ENCODE measurements at places on chromosomes 3 and 15.

DNA sequence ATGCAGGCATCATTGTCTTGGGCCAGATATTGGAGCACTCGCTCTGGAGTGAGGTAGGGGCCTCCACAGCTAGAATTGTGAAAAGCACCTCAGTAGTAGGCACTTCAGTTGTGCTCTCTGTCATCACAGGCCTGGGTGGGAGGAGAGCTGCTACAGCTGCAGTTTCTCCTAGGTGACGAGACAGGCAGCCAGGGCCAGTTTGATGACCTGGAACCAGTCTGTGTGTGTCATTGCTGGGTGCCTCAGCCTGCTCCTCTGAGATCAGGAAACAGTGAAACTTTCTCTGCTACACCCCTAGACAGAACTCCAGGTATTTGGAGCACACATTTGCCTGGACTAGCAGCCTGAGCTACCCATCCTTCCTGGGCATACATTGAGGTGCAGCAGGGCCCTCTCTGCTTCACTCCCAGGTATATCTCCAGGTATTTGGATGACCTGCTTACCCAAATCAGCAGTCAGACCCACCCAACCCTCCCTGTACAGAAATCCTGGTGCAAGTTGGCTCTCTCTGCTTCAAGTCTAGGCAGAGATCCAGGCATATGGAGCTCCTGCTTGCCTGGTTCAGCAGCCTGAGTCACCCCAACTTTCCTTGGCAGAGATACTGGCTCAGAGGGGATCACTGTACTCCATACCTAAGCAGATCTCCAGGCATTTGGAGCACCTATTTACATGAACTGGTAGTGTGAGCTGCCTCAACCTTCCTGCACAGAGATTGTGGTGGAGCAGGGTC is 54.3 kb upstream of the SGO1 start:
- DNase-seq, result no peak

DNA sequence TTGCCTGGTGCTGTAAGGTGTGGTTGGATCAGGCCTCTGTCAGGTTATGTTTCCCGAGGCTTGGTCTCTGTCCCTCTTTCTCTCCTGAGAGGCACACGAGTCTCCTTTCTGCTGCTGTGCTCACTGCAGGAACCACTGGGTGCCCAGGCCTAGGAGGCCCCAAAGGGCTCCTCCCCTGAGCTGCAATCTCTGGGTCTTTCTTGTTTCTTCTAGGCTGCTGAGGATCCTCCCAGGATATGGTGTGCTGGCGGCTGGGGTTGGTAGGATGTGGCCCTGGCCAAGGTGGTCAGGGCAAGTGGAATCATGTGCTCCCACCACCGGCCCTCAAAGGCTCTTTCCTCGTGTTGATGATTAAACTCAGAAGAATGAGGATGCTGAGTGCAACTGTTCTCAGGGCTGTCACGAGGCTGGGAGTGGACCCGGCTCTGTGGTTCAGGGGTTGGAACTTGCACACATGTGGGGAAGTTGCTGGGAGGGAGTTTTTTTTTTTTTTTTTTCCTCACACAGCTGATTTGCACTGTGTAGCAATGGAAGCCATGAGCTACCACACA is 43.6 kb upstream of the CTSH start:
- no peak for DNase-seq

DNA sequence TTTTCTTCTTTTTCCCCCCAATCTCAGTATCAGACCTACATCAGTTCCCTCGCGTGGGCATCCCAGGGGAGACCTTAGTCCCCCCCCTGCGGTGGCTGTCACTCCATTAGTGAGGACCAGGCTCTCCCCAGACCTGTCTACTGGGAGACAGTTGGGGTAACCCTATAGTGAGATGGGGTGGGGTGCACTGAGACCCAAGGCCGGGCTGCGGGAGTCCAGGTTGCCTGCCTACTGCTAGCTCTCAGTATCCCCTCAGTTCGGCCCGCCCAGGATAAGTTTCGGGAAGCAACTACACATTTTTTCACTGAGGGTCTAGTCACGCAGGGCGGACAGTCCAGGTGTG is 671 bp upstream of the DCUN1D1 start:
- no peak for DNase-seq

DNA sequence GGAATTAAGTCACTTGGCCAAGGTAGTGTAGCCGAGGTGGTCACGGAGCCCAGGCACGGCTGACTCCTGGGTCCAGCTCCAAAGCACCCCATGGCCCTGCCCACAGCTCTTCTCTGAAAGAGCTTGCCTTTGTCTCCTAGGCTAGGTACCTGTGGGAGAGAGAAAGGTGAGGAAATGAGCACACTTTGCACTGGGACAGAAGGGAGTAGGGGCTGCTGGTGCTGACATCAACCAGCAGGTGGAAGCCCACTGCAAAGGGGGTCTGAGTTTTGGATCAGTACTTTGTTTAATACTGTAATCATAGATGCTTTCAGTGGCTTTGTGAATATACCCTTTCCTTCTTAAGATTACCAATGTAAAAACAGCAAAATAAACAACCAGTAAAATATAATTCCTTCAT is 128.3 kb upstream of the EIF1B start:
- no peak for DNase-seq

GRCh38 chr3:194671511-194671899 is 486 bp downstream of the LSG1 start:
- DNase-seq, result no peak

- DNase-seq, result no peak
Observed at GRCh38 chr3:150721285-150722130, 17.8 kb upstream of the ERICH6 start.

- DNase-seq, result no peak
Observed at GRCh38 chr3:175297216-175297615, 438.1 kb downstream of the NAALADL2 start.

DNA sequence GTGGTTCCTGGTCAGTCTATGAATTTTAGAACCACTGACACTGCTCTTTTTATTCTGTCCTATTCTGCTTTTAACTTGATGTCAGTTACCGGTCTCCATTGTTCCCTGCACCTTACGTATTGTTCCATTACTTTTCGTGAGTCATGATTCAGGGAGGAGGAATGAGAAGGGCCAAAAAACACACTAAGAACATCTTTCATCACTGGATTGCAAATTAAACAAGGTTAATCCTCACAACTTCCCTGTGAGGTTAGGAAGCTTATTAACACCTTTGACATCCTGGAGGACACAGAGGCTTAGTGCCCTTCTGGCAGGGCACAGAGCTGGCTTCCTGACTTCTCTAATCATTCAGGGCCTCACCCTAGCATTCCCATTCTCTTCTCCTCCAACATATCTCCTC is 227.6 kb upstream of the SATB1 start:
- DNase-seq, result no peak

DNA sequence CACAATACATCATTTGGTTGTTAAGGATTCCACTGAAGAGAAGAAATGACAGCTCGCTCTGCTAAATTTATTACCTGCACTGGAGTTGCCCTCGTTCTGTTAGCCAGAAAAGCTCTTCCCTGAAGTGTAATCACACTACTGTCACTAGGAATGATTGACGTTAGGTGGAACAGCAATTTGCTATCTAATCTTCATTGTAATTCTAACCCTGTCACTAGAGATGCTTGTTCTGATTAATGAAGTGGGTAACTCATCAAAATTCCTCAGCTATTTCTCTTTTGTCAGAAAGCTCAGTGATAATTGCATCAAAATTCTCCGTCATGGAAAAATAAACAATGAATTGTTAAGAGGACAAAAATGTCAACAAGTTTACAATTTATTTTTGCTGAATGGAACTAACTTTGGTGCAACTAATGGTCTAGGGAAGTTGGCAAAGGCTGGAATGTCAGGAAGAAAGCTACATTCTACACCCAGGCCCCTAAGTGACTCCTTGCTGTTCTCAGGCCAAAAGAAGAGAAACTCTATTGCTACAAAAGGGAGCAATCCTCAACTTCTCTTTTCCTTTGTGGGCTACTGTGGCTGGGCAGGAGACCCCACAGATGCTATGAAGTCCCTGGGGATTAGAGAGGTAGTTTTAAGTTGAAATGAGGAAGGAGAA is 34.1 kb downstream of the CCDC191 start:
- DNase-seq, result no peak

GRCh38 chr15:51709031-51709430 is 27.7 kb downstream of the SCG3 start:
- DNase-seq, result no peak

DNA sequence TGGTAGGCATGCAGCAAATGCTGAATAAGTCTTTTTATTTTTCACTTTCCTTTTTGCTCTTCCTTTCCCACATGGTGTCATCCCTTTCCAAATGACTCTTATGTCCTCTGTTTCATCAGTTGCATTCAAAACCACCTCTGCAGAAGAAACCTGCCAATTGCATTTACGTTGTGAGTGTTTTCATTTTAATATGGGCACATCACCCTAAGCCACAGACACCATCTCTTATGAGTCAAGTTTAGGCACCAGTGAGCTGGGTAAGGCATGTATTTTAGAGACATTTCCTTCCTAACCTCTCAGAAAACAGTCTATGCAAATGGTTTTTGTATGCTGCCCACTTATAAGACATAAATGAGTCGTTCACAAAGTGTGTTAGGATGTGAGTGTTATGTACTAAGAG is 223.3 kb upstream of the ADAMTS9 start:
- no peak for DNase-seq

- DNase-seq, result no peak
Observed at GRCh38 chr15:29849716-29850115, 27.4 kb upstream of the TJP1 start.

DNA sequence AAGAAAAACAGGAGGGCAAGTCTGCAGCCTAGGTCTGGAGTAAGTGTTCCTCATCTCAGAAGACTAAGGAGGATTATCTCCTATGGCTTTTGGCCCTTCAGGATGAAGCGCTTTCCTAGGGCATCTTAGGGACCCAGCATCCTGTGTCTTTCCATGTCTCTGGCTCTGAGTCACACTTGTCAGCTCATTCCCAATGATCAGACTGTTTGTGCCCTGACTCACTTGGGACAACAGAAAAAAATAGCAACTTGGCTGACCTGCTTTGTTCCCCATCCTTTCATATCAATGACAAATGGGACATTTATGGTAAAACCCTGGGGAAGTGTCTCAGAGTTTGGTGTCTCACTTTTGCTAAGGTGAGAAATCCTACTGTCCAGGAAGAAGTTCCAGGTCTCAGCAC is 76.2 kb upstream of the OXTR start:
- DNase-seq, result no peak

DNA sequence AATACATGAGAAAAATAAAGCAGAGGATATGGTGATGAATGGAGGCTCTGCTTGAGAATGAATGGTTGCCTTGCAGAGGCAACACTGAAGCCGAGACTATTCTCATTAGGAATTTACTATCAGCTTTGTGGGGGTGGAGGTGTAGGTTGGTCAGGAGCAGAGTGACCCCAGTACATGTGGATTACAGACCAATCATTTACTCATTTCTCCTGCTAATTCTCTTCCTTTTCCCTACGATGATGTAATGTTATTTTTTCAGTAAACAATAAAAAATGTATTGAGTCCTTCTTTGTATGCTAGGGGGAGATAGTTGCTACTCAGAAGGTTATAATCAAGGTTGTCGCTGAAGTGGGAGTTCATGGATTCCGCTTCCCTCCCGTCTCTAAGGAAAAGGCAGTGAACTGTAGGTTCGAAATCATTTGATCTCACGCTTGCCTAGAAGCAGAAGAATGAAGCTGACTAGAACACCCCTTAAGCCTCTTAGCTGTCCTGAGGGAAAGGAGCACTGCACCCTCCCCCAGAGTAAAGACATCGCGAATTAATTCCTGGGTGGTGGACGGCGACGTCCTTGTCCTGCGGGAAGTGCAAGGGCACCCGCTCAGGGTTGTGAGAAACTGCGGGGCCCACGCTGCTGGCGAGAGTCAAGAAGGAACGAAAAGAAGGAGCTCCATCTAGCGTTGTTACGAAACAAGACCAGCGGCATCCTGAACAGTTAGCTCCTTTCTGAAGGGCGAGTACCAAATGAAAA is 213.2 kb upstream of the PFN2 start:
- DNase-seq, result peak; percentile 1

DNA sequence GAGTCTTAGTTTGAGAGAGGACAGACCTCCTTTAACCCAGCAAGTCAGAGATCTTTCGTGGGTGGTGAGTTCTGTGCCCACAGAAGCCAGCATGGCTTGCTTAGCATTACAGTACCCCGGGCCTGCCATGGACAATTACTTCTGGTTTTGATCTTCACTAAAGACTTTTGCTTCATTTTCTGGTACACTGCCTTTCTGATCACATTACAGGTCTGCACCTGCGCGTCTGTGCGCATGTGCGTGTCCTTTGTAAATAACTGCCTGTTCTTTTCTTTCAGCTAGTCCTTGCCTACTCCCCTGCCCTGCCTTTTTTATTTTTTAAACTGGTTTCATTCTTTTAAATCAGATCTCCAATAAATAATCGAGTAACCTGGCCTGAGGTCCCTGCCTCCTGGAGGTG is 57.1 kb upstream of the CMTM8 start:
- DNase-seq, result no peak

All from stimulated activated CD4-positive, alpha-beta T cell treated with anti-CD3 and anti-CD28 coated beads, TNF-alpha, amount 100 ng/mL, for 1 hour (primary cell).